ENCODE measurements at places on chromosomes 5 and 9. TPM values are rescaled to one million over a fixed set of nuclear protein-coding genes. Genes with fewer than 3 reads are reported as not detected.

The DIPK1B gene
- total RNA-seq = 12.7 TPM

The LMNB1 gene
- 27.1 TPM for total RNA-seq

The TIMD4 gene
- not detected for total RNA-seq

The GTF2H2 gene
- total RNA-seq = 24.1 TPM

The LHX3 gene
- total RNA-seq = not detected

The PDGFRB gene
- total RNA-seq = 129 TPM

The NDUFA8 gene
- 43.4 TPM for total RNA-seq

The GABRB2 gene
- total RNA-seq = 1.7 TPM

The DEPDC1B gene
- 3.0 TPM for total RNA-seq

The KIF4B gene
- total RNA-seq = not detected

The KIAA0825 gene
- 6.3 TPM for total RNA-seq

The PTGDS gene
- 133 TPM for total RNA-seq

The TCF7 gene
- 5.1 TPM for total RNA-seq

The CAVIN4 gene
- total RNA-seq = 0.85 TPM

The OR1J1 gene
- total RNA-seq = not detected

The PCDH1 gene
- 65.0 TPM for total RNA-seq

The MORN5 gene
- total RNA-seq = not detected

The GALNT12 gene
- 20.0 TPM for total RNA-seq

The PNPLA7 gene
- 6.3 TPM for total RNA-seq

The CDKN2A gene
- 1.2 TPM for total RNA-seq

The OR1L4 gene
- not detected for total RNA-seq

The ADGRV1 gene
- total RNA-seq = 35.4 TPM

Measured in left lung (tissue), 14 donors.